ENCODE measurements at places on chromosomes 5 and 9.
A peak's percentile ranks its signal among the peaks of the same experiment; 100 is the strongest.

DNA sequence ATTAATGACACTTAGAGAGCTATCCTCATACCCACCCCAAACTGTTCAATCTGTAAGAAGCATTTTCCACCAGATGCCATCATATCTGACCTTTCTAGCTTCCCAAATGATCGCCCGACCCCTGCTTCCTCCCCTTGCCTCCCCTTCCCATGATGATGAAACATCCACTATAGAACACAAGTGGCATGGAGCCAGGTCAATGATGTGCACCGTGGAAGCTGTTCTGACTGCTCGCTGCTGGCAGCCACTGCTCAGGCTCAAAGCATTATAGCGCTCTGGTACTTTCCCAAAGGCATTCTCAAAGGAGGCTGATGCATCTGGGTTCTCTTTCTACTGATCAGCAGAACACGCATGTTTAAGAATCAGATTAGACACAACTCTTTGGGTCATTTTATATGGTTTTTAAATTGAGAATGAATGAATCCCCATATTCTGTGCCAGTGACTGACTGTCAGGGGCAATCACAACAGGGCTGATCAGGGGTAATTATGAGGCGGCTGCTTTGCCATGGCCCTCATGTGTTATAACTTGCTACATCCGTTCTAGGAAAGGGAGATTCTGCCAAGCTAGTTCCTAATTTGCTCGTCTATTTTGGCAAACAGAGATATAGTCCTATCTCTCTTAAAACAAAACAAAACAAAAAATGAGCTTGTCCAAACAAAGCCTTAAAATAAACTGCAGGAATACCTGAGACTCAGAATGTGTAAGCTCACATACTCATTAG, 343.7 kb downstream of the ENC1 start:
- DNase-seq = no peak

DNA sequence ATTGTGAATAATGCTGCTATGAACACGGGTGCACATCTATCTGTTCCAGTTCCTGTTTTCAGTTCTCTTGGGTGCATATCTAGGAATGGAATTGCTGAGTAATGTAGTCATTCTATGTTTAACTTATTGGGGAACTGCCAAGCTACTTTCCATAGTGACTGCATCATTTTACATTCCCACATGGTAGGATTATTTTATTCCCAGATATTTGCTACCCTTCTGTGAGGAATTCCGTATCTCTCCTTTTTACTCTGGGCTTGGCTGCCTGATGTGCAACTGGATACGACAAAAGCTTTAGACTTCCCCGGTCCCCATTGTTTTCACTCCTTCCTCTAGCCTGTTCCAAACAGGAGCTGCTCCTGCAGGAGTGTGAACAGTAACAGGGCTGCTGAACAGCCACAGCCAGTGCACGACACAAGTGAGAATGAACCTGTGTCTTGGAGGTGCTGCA, 7.2 kb downstream of the TAS2R1 start:
- no peak for DNase-seq

DNA sequence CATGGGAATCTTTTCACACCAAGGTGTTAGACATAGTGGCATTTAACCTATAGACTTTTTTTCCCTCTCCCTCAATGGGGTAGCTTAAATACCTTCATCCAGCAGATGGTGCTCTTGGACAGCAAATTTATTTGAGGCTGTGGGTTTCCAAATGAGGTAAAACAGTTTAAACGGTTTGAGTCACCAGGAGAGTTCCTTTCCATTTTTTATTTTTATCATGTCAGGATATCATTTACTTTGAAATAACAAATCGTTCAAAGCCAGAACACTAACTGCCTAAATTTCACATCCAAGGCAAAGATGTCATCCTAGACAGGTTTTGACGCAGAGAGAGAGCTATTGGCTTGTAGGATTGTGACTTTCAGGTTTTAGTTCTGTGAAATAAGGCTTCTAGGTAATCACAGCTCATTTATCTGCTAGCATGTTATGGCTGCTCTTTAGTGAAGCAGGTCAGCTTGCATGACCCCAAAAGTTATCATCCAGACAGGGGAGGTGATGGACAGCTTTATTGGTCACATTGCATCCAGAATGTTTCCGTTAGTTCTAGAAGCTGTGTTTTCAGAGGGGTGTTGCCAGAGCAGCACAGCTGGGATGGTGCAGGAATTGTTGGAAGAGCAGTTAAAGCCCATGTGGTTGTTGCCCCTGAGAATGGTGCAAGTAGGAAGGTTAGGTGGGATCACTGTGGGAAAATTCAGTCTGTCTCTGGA, 69.8 kb downstream of the KDM4C start:
- DNase-seq = peak; percentile 53

GRCh38 chr9:111000202-111000601, 38.1 kb downstream of the LPAR1 start:
- DNase-seq = no peak

DNA sequence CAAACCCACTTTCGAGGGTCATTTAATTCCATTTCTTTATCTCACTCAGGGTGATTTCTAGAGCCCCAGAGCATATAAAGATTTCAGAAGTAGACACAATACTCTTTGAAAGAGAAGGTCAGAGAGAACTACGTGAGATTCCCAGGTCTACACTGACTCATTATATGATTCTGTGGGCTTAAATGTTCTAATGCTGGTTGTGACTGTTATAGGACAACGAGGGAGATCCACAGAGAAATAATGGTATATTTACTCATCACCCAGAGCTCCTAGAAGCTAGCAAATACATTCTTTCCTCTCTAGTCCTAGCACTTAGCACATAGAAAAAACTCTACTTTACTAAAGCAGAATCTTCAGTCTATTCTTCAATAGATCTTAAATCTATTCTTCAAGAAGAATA, 39.4 kb upstream of the GRAMD2B start:
- DNase-seq = no peak

DNA sequence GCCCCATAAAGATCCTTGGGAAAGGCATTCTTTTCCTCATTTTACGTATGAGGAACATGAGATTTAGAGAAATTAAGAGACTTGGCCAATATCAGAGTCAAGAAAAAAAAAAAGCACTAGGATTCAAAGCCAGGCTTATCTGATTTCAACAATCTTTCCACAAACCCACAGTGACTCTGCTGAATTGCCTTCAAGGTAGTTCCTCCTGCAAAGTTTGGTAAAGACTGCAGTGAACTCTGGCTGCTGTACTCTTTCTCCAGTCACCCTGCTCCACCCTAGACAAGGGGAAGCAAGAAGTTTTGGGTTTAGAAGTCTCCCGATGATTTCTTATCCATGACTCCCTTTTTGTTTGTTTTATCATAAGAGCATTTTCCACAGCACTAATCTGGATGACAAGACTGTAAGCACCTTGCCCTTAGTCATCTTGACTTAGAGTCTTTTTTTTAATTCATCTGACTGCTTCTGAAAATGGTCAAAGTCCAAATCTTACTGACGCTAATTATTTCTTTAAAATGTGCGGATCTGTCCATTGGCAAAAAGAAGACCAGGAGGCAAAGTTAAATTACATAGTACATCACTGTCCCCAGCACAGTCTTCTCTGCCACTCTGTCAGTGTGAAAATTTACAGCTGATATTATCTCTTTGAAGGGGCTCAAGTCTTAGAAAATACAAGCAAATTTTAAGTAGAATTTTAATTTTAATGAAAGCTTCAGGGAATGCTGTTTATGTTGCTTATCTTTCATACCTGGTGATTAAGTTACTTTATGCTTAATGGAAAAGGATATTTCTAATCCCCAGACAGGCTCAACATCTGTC, 180.1 kb downstream of the TTLL11 start:
- peak; percentile 66 for DNase-seq

DNA sequence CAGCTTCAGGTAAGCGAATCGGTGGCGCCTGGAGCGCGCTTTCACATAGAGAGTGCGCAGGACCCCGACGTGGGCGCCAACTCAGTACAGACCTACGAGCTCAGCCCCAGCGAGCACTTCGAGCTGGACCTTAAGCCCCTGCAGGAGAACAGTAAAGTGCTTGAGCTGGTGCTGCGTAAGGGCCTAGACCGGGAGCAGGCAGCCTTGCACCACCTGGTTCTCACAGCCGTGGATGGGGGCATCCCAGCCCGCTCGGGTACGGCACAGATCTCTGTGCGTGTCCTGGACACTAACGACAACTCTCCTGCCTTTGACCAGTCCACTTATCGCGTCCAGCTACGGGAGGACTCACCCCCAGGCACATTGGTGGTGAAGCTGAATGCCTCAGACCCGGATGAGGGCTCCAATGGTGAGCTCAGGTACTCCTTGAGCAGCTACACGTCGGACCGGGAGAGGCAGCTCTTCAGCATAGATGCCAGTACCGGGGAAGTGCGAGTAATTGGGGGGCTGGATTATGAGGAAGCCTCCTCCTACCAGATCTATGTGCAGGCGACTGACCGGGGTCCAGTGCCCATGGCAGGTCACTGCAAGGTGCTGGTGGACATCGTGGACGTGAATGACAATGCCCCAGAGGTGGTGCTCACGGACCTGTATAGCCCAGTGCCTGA, 1.1 kb downstream of the PCDHAC2 start:
- DNase-seq = no peak

- DNase-seq = no peak
These were observed 168.1 kb upstream of the POC5 start for GRCh38 chr5:75885321-75885720.

- DNase-seq = no peak
These were observed 712.3 kb upstream of the WWC1 start for GRCh38 chr5:167578977-167579692.

DNA sequence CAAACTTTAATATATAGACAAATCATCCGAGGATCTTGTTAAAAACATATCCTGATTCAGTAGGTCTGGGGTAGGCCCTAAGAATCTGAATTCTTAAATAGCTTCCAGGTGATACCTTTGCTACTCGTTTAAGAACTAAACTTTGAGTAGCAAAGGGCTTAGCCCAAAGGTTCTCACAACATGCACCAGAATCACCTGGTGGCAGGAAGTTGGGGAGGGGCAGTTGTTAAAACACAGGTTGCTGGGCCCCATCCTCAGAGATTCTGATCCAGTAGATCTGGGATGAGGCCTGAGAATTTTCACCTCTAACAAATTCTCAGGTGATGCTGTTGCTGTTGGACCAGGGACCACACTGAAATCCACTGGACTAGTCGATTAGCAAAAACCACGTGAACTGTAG, 20.0 kb upstream of the RGMB start:
- DNase-seq = no peak

Data from Jurkat, Clone E6-1 (cell line).